ENCODE measurements at places on chromosomes 4 and X. TPM values are rescaled to one million over a fixed set of nuclear protein-coding genes. Genes with fewer than 3 reads are reported as not detected.

The SH3D19 gene
- total RNA-seq: 75.5 TPM

The FHIP1A gene
- total RNA-seq: 31.5 TPM

The PAK3 gene
- 0.66 TPM for total RNA-seq

- peak; percentile 70 for DNase-seq
- no peaks in the 10 kb centered on the region for H3K36me3 ChIP-seq
- no peaks in the 10 kb centered on the region for H3K27me3 ChIP-seq
Observed at GRCh38 chr4:22515888-22516541, at the start of gene ADGRA3. Gene ADGRA3, minus strand, starts transcription at chr4:22516066. Its CDS starts 282 bp downstream, at chr4:22515784.

- no peak for DNase-seq
- H3K4me1 ChIP-seq: no peaks in the 10 kb centered on the region
- H3K36me3 ChIP-seq: no peaks in the 10 kb centered on the region
- H3K27me3 ChIP-seq: no peaks in the 10 kb centered on the region
- H3K27ac ChIP-seq: no peak overlapping the region
- no peak overlapping the region for H3K4me3 ChIP-seq
Observed at GRCh38 chrX:7184816-7185215, 36.9 kb upstream of the PUDP start.

DNA sequence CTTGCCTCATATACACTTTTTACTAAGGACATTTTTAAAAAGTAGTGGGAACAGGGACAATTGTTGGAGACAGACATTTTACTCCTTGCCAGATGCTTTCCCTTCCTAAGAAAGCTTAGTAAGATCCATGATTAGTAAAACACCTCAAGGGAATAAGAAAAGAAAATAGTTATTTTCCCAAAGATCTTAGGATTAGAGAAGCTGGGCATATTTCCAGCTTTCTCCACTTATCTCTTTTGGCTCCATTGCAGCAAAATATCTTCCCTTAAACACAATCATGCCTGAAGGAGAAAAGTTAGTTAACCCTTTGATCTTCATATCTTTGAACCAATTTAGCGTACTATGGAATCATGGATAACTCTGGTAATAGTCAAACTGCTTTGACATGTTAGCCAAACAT is 257.9 kb downstream of the PCDH18 start:
- no peak overlapping the region for H3K4me3 ChIP-seq
- H3K27me3 ChIP-seq: no peaks in the 10 kb centered on the region
- H3K36me3 ChIP-seq: no peaks in the 10 kb centered on the region
- DNase-seq: no peak
- no peak overlapping the region for H3K27ac ChIP-seq
